ENCODE measurements at places on chromosomes 6 and 20.

- no peak for DNase-seq
Observed at GRCh38 chr6:52139985-52140680, 46.0 kb upstream of the IL17A start.

DNA sequence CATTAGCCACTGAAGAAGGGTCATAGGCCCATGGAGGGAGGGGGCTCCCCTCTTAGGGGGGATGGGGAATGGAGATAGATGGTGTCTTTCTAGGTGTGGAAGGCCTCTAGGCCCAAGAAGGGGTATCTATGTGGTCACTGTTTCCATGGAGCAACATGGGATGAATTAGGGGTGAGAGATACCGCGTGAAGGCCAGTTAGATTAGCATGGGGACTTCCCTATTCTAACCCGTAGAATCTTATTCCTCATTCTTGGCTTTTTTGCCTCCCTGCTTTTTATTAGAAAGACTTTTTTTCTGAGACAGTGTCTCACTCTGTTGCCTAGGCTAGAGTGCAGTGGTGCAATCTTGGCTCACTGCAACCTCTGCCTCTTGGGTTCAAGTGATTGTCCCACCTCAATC, 3.2 kb downstream of the RAB44 start:
- no peak for DNase-seq

DNA sequence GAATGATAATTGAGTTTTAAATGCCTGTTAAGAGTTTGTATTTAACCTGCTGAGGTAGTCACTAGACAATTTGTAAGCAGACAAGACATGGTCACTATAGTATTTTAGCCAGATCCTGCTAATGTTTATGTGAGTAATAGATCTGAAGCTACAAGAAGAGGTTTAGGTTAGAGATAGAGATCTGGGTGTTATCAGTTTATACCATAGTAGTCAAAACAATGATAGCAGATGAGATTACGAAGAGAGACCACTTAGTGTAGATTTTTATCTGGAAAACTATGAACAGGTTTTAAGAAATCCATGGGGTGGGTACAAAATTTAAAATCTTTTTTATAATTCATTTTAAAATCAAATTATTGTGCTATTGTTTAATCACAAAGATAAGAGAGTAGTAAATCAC, 47.5 kb downstream of the PHIP start:
- DNase-seq: no peak

- no peak for DNase-seq
Observed at GRCh38 chr20:40280616-40281015, 408.4 kb downstream of the MAFB start.

- no peak for DNase-seq
Observed at GRCh38 chr20:54716174-54716747, 240.9 kb downstream of the DOK5 start.

DNA sequence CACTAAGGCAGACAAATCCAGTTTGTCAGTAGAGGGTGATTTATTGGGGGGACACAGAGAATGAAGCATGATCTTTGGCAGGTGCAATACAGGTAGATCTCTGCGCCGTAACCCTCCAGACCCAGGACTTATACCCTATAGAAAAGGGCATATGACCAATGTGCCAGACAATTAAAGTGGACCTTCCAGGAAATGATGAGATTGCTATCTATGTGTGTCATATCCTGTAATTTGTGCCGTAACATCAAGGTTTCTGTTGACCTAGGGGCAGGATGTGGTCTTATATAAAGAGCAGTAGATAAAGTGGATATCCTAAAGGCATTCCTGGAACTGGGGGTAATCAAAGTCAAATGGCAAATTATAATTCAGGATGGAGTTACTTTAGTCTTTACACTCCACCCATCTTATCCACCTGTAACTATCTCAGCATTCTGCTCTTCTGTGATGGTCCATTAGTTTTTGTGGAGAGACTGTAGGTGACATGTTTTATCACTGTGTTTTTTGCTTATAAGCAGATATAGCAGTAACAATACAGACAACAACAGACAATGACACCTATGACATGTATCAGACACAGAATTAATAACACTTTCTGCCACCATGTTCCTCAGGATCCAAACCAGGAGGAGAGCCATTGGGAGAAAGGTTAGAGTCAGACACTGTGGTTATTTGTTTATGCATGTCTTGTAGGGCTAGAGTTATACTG, 43.1 kb upstream of the ZNF337 start:
- no peak for DNase-seq

DNA sequence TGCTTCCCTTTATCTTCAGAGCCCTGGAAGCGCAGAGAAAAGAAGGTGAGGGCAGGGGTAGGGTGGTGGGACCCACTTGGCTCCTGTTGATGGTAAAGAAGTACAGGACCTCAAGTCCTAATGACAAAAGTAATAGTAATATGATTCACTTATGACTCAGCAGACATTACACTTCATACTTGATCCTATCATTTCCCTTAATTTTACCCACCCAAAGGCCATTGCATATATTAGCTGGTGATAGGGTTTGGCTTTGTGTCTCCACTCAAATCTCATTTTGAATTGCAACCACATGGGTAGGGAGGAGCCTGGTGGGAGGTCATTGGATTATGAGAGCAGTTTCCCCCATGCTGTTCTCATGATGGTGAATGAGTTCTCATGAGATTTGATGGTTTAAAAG, 880.7 kb downstream of the KIF16B start:
- no peak for DNase-seq

DNA sequence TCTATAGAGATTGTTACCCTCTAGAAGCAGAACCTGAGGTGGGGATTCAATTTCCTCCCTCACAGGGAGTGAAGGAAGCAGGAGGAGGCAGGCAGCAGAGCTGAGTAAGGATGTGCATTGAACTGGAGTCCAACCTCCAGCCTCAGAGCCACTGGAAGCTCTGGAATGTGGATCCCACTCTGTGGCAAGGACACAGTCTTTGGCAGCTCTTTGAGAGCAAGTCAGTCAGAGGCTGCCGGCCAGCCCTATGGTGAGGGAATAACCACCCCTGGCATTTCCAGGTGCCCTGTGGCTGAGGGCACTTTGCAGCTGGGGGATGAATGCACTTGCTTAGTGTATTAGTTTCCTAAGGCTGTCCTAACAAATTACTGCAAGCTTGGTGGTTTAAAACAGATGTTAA, 37.2 kb downstream of the EBF4 start:
- DNase-seq: peak; percentile 4

DNA sequence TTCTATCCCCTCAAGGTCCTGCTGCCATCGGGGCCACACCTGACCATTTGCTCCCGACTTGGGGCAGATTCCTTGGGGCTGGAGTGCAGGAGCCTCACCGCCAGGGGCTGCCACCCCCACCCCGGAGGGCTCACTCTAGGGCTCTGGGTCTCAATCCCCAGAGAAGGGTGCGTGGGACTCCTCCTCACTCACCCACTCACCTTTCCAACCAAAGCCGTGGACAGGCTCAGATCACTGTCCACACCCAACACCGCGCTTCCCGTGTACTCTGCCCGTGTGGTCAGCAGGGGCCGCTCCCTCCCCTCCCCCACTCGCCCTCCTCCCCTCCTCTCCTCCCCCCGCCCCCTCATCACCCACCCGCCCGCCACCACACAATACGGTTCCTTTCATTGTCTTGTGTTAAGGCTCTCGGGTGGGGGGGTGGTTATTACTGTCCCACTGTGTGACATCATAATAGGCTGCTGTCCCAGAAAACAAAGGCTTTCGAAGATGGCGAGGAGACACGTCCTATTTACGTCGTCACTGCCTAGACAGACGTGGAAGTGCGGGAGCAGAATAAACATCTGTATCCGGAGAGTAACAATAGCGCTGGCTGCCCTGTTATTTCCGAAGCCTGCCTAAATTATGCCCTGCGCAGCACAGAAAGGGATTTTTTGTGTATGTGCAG, 85.8 kb downstream of the YTHDF1 start:
- DNase-seq: no peak

GRCh38 chr6:120606743-120607142, 727.5 kb downstream of the TBC1D32 start:
- DNase-seq: no peak

DNA sequence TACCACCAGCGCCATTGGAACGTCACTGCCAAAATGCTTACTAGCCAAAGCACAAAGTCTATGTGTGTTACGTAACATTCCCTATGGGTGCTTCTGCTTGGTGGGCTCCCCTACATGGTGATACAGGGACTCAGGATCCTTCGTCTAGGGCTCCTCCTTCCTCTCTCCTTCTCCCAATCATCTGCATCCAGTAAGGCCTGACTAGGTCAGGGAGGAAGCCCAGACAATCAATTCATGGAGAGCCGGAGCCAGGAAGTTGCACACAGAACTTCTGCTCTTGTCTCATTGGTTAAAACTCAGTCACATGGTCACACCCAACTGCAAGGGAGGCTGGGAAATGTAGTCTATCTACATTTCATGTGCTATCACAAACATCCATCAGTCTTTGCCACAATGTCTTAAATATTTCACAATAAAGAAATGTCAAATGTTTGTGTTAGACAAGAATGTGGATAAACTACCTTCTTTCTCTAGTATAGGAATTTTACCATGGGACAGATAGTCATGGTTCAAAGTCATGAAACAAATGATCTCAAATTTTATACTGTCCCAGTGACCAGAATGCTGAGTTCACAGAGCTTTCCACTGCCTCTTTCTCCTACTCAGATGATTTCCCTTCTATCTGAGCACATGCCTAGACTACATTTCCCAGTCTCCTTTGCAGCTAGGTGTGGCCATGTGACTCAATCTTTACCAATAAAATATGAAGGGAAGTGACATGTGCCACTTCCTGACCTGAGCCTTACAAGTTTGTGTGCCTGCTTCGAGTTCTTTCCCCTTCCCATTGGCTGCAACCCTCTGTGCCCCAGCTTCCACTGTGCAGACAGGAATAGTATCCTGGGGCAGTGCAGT, 9.3 kb upstream of the KCNK15 start:
- DNase-seq: peak; percentile 63

DNA sequence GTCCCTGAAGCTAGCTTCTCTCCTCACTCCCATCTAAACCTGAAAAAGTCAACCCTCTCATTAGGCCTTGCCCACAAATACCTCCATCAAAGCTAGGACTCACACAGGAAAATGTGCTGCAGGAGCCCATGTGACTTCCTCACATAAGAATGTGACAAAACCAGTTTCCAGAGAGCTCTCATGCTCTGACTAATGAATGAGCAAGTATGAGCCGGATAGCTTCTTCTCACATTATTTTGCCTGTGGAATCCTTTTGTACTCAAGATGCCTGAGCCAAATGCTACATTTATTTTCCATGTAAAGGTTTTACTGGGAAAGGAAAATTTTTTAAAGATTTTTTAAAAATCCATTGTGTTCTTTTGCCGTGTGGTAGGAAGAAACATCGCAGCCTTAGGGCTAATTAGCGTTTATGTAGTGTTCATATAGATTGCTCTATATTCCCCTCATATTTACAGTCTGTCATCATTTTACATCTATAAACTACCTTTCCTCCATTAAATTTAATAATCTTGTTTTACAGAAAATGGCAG, 68.6 kb upstream of the CCN6 start:
- DNase-seq: peak; percentile 94

GRCh38 chr6:130359736-130360135, 6.1 kb upstream of the TMEM200A start:
- no peak for DNase-seq

- peak; percentile 14 for DNase-seq
Observed at GRCh38 chr6:138307816-138308730, 69.6 kb upstream of the SMIM28 start.

DNA sequence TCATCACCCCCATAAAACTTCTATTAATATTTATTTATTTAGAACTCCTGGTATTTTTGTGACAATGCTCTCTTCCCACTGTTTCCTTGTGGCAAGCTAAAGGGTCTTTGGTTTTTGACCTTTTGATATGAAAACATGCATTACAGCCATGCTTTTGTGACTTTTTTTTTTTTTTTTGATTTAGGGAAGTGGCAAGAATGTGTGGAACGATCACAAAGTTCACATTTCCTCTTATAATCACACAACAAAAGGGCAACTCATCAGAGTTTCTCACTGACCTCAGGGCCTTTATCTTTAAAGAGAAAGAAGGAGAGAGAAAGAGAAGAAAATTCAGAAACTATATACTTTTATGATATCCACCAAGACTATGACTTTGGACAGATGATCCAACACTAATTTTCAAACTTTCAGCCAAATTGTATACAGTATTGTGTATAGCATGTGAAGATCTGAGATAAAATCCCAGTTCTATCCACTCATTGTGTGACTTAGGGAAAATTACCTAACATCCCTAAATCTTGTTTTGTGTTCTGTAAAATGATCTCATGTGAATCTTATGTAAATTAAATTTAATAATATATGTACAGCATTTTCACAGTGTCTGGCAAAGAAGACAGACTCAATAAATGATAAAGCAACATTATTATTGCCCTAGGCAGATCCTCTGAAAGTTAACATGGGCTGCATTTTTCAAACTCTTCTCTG, 106.8 kb upstream of the MARCKS start:
- no peak for DNase-seq

DNA sequence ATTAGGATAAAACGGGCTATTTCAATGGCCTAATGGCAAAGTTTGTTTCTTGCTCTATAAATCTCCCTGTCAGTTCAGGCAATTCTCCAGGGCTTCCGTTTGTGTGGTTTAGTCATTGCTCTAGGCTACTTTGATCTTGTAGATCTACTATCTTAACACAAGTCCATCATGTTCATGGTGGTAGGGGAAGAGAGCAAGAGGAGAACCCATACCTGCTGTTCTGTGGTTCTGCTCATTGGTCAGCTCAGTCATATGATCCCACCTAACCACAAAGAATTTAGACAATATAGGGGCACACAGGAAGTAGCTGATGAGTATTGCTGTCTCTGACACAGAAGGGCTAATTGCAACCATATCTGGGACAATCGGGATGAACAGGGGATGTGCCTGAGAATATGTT, 4.9 kb upstream of the DEK start:
- DNase-seq: no peak

GRCh38 chr6:170037541-170038250, 253.2 kb downstream of the DLL1 start:
- DNase-seq: no peak

DNA sequence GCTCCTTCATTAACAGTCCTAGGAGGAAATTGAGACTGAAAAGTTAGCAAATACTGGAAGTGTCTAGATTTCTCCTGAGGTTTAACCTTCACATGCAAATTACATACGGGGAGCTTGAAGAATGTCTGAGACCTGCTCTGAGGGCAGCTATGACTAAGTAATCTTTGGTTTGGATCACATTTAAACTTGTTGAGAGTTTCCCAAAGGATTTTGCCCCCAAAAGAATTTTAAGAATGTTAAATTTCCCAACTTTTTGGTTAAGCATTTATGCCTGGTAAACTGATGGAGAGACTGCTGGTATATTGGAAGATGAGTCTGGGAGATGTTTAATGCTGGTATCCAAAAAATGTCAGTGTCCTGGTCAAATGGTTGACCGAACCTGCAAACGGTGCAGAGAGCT, 97.0 kb downstream of the RREB1 start:
- peak; percentile 31 for DNase-seq

DNA sequence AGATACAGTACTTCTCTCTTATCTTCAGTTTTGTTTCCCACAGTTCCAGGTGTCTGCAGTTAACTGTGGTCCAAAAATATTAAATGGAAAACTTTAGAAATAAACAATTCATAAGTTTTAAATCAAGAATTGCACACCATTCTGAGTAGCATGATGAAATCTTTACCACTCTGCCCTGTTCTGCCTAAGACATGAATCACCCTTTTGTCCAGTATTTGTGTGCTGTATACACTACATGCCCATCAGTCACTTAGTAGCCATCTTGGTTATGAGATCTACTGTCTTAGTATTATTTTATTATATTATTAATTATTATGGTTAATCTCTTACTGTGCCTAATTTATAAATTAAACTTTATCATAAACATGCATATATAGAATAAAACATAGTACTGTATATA, 279.0 kb downstream of the OGFRL1 start:
- no peak for DNase-seq

Measured in GM04503 (cell line).